ENCODE measurements at places on chromosomes 11 and 22.
A peak's percentile ranks its signal among the peaks of the same experiment; 100 is the strongest.

DNA sequence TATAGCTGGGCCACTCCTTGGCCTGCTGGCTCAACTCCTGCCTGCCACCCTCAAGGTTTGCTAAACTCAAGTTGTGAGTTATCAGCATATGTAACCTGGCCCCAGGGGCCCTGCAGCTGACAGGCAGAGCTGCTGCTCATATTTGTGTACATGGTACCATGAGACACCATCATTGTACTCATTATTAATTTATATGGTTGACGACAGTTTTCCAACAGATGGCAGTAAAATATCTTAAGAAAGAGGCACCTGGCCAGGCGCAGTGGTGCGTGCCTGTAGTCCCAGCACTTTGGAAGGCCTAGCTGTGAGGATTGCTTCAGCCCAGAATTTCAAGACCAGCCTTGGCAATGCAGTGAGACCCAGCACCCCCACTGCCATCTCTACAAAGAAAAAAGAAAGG lies 11.4 kb upstream of the DENND5A start:
- H3K27ac ChIP-seq = no peak overlapping the region
- H3K36me3 ChIP-seq = peaks cover 7% of the 10 kb centered on the region
- no peaks in the 10 kb centered on the region for H3K27me3 ChIP-seq
- peaks cover 5% of the 10 kb centered on the region for H3K4me1 ChIP-seq
- no peak for DNase-seq

DNA sequence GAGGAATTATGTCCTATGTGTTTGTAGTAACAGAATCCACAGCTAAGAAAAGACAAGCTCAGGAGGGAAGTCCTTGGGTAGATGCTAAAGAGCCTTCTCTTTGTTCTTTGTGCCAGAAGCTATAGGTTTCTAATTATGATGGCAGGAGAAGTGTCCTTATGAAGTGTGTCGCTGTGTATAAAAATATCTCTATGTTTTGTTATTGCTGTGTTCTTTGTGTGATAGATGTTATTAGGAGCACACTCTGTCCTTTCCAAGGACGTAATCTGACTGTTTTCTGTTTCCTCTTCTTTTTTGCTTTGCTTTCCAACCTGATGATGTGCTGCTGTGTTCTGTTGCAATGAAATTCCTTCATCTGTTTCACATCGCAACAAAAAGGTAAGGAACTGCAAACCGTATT lies 171.9 kb downstream of the NCAM1 start:
- H3K36me3 ChIP-seq = no peaks in the 10 kb centered on the region
- no peak overlapping the region for H3K27ac ChIP-seq
- no peak overlapping the region for H3K4me3 ChIP-seq
- H3K4me1 ChIP-seq = peaks cover 9% of the 10 kb centered on the region

DNA sequence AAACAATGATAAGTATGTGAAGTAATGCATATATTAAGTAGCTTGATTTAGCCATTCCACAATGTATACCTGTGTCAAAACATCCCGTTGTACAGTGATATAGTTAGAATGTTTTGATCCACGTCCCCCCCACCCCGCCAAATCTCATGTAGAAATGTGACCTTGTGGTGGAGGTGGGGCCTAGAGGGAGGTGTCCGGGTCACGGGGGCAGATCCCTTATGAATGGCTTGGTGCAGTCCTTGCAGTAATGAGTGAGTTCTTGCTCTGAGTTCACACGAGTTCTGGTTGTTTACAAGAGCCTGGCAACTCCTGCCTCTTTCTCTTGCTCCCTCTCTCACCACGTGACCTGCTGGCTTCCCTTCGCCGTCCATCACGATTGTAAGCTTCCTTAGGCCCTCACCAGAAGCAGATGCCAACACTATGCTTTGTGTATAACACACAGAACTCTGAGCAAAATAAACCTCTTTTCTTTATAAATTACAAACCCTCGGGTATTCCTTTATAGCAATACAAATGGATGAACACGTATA lies 41.6 kb downstream of the FANCF start:
- no peak for DNase-seq
- H3K4me1 ChIP-seq = peaks cover 2% of the 10 kb centered on the region
- no peak overlapping the region for H3K4me3 ChIP-seq
- no peaks in the 10 kb centered on the region for H3K36me3 ChIP-seq

DNA sequence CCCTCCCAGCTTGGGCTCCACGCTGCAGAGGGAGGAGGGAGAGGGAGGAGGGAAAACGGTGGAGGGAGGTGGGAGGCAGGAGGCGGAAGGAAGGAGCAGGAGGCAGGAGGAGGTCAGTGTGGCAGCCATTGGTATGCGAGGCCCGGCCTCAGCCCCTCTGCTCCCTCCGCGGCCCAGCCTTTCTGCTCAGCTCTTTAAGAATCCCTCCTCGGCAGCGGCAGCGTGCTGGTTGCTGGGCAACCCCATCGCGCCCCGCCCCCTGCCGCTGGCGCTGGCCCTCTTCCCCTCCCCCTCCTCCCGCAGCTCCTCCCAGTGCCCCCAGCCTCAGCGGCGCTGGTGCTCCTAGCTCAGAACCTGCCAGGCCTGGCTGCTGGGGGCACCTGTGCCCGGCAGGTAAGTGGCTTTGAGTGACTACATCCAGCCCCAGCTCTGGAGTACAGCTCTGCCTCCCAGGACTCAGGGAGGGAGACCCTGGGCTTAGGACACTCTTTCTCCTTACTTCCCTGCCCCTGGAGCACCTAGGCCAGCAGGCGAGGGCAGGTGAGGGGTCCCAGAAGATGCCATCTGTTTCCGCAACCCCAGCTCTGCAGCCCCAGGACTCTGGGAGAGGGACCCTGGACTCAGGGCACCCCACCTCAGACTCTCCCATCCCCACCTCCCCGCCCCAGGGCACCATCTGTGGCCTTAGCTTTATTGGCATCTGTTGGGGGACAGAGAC lies 7.2 kb upstream of the FLRT1 start:
- H3K36me3 ChIP-seq = no peaks in the 10 kb centered on the region
- H3K4me3 ChIP-seq = no peak overlapping the region
- H3K4me1 ChIP-seq = peaks cover 40% of the 10 kb centered on the region
- H3K27me3 ChIP-seq = peaks cover 8% of the 10 kb centered on the region
- peak; percentile 71 for DNase-seq
- no peak overlapping the region for H3K27ac ChIP-seq

DNA sequence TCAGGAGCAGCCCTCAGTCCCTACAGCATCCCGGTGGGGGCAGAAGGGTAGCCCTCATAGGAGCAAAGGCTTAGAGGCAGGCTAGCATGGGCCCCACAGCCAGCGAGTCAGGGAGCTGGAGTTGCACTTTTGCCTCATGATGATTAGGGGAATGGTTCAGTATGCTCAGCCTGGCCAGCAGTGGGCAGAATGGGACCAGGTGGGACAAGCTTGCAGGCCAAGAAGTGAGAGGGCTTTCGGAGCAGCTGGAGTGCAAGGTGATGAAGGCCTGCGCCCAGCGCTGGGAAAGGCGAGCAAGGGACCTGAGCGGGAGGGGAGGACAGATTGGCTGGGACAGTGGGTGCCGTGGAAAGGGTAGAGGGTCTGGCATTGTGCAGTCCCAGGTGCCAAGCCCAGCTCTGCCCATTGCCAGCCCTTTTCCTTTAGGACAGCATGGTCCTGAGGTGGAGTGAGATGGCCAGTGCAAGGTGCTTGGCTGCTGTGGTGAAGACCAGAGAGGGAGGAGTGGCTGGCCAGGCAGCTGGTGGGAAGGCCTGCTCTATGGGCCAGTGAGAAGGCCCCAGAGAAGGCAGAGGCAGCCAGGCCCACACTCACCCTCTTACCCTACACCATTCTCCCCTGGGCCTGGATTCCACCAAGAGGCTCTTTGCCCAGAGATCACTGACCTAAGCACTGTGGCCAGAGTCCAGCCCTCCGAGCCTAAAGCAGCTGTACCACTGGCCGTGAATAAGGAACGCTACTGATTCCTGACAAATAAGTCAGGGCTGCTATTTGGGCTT lies 47.9 kb upstream of the SUSD2 start:
- H3K4me1 ChIP-seq = peaks cover 5% of the 10 kb centered on the region
- no peak overlapping the region for H3K27ac ChIP-seq
- H3K36me3 ChIP-seq = peaks cover 13% of the 10 kb centered on the region

DNA sequence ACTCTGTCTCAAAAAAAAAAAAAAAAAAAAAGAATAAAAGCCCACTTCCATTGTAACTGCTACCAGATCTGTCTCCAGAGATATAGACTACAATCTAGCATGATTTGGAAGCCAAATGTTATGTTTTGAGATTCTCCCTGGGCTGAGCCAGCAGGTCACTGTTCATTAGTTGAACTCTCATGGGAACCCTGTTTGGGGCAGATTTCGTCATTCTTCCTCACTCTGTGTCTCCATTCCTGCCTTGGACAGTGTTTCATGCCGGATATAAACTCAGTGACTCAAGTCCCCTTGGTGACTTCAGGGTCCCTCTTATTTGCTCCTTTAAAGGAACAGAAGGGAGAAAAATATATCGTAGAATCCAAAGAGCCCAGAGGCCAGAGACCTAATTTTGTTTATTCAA lies 378.1 kb downstream of the LARGE1 start:
- H3K36me3 ChIP-seq = no peaks in the 10 kb centered on the region
- no peak for DNase-seq
- no peaks in the 10 kb centered on the region for H3K27me3 ChIP-seq
- no peak overlapping the region for H3K4me3 ChIP-seq

DNA sequence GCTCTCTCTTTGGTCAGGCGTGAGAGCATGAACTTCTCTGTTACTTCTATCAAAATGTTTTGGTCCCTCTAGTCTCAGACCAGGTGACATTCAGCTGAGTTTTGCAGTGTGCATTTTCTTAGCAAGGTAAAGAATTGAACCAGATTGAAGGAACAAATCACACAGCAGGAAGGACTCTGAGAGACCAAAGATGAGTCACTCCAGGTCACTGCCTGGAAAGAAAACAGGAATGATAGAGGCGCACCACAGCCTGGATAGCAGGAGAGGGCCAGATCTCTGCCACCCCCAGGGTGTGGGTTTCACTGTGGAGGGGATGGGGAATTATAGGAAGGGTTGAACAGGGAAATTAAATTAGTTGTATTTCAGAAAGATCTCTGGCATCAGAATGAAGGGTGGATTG lies 788.3 kb downstream of the NTM start:
- no peak for DNase-seq
- no peaks in the 10 kb centered on the region for H3K36me3 ChIP-seq

DNA sequence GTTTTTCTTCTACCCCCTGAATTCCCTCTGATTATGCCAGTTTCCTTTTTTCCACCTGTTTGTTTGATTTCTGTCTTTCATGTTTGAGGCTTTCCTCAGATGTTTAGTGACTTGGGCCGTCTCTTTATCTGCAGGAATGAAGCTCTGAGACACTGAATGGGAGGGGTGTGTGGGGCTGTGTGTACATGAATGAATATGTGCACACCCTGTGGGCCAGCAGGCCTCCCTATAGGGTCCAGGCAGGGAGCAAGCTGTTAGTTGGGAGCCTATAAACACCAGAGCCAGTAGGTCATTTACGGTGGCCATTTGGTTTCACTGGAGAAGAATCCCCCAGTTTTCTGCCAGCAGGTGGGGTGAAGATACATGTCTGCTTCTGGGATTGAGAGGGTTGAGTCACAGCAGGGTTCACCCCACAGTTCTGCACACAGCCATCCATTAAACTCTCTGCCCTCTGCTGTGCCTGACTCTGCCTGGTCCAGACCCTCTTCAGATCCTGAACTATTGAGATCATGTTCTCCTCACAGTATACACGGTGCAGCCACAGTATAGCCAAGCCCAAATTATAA lies 34.8 kb downstream of the BARX2 start:
- H3K4me3 ChIP-seq = no peak overlapping the region
- H3K27ac ChIP-seq = peak overlapping the region; percentile 48
- peaks cover 3% of the 10 kb centered on the region for H3K36me3 ChIP-seq
- H3K4me1 ChIP-seq = peaks cover 14% of the 10 kb centered on the region
- H3K27me3 ChIP-seq = no peaks in the 10 kb centered on the region
- no peak for DNase-seq

GRCh38 chr11:117572129-117572528 lies 224.9 kb downstream of the DSCAML1 start:
- H3K4me3 ChIP-seq = no peak overlapping the region
- DNase-seq = no peak
- no peak overlapping the region for H3K27ac ChIP-seq

DNA sequence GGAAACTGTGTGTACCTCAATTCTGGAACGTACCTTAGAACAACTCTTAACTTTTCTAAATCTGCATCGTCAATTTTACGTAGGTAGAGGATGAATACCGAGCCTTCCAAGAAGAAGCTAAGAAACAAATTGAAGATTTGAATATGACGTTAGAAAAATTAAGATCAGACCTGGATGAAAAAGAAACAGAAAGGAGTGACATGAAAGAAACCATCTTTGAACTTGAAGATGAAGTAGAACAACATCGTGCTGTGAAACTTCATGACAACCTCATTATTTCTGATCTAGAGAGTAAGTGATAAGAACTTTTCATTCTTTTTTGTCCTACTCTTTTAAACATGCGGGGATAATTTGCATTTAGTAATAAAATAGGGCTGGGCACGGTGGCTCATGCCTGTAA lies 53.5 kb downstream of the SPECC1L start:
- no peak overlapping the region for H3K27ac ChIP-seq
- DNase-seq = no peak
- H3K4me3 ChIP-seq = no peak overlapping the region
- H3K27me3 ChIP-seq = no peaks in the 10 kb centered on the region
- H3K36me3 ChIP-seq = peaks cover 21% of the 10 kb centered on the region

DNA sequence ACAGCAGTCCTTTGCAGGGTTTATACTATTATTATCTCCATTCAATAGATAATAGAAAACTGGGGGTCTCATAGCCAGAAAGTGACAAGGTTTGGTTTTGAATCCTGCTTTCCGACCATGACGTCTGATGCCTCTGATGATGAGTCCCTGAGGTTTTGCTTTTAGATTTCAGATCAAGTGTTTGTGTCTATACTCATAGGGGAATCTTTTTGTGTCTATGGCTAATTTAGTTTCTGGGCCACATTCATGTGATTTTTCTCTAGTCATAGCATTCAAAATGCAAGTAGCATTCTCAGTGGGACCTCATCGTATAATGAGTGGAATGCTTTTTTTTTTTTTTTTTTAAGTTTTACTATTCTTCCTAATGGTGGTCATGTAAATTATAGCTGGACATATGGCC lies 72.9 kb downstream of the TNRC6B start:
- H3K4me1 ChIP-seq = peaks cover 6% of the 10 kb centered on the region
- peaks cover 26% of the 10 kb centered on the region for H3K36me3 ChIP-seq
- no peak for DNase-seq
- no peak overlapping the region for H3K4me3 ChIP-seq
- no peaks in the 10 kb centered on the region for H3K27me3 ChIP-seq

GRCh38 chr11:60923326-60923725 lies 934 bp upstream of the TMEM132A start:
- H3K4me1 ChIP-seq = peaks cover 12% of the 10 kb centered on the region
- peak overlapping the region; percentile 59 for H3K4me3 ChIP-seq
- no peak for DNase-seq
- no peak overlapping the region for H3K27ac ChIP-seq
- peaks cover 17% of the 10 kb centered on the region for H3K36me3 ChIP-seq
- H3K27me3 ChIP-seq = no peaks in the 10 kb centered on the region

- no peak overlapping the region for H3K4me3 ChIP-seq
- no peaks in the 10 kb centered on the region for H3K36me3 ChIP-seq
- no peak for DNase-seq
- no peak overlapping the region for H3K27ac ChIP-seq
- H3K27me3 ChIP-seq = no peaks in the 10 kb centered on the region
- H3K4me1 ChIP-seq = peaks cover 14% of the 10 kb centered on the region
Observed at GRCh38 chr11:84165139-84165538, 879.0 kb upstream of the CCDC90B start.

GRCh38 chr11:32819187-32819586 lies 10.5 kb upstream of the PRRG4 start:
- no peak overlapping the region for H3K27ac ChIP-seq
- H3K4me1 ChIP-seq = peaks cover 6% of the 10 kb centered on the region
- H3K36me3 ChIP-seq = peaks cover 1% of the 10 kb centered on the region
- H3K27me3 ChIP-seq = no peaks in the 10 kb centered on the region
- DNase-seq = no peak

Measured in mesothelial cell of epicardium (in vitro differentiated cells).